ENCODE measurements at places on chromosomes 2 and 18.

DNA sequence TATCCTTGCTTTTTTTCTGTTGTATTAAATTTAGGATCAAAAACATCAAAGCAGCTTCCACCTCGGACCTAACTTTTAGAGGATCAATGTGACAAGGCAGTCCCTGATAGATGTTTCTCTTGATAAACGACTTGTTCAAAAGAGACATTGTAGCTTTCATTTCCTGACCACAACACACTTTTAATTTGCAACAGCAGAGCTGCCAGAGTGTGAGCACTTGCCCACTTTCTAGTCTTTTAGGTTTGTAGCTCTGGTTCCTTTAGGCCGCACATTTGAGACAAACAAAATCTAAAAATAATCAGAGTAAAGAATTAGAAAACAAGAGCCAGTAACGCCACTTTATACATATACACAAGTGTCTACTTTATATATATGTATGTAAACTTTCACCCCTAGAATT lies 3.1 kb downstream of the FIGN start:
- DNase-seq = no peak

- DNase-seq = no peak
Measured at GRCh38 chr2:53668624-53669026, 99.0 kb upstream of the CHAC2 start.

GRCh38 chr2:88967844-88968243 lies 276.4 kb downstream of the RPIA start:
- DNase-seq = no peak

GRCh38 chr2:237264480-237265219 lies 149.3 kb downstream of the COL6A3 start:
- no peak for DNase-seq

DNA sequence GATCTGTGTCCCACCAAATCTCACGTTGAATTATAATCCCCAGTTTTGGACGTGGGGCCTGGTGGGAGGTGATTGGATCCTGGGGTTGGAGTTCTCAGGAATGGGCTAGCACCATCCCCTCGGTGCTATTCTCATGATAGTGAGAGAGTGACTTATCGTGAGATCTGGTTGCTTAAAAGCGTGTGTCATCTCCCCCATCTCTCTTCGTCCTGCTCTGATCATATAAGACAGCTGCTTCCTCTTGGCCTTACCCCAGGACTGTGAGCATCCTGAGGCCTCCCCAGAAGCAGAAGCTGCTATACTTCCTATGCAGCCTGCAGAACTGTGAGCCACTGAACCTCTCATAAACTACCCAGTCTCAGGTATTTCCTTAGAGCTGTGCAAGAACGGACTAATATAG lies 163.7 kb upstream of the NDUFV2 start:
- no peak for DNase-seq

- no peak for DNase-seq
Measured at GRCh38 chr2:112151701-112152440, 13.7 kb downstream of the FBLN7 start.

DNA sequence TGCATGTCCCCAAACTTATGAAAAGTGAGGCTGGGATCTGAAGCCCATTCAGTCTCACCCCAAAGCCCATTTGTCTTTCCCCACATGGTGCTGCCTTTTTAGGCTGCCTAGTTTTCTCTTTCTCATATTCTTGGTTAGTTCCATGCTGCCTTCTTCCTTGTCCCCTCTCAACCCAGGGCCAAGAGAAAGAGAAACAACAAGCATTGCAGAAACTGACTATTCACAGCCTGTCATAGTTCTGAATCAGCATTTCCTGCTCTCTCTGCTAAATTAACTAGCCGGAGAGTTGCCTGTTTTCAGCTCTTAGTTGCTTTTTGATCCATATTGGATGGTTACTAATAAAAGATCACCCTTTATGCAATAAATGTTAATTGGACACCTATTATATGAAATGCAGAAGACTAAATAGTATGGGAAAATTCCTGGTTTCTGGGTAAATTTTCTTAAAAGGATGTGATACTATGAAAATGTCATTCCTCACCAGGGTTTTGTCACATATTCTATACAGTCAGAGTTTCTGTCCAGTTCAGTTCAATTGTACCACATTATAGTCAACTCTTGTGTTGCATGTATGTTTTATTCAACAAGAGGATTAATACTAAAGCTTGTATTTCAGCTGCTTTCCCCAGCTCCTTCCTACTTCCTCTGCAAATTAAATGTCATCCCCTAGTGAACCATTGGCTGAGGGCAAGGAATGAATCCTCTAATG lies 246.5 kb downstream of the GALR1 start:
- DNase-seq = no peak

GRCh38 chr2:229612384-229612971 lies 101.9 kb downstream of the DNER start:
- DNase-seq = no peak

- DNase-seq = no peak
Measured at GRCh38 chr2:175734686-175735085, 267.4 kb downstream of the LNPK start.

DNA sequence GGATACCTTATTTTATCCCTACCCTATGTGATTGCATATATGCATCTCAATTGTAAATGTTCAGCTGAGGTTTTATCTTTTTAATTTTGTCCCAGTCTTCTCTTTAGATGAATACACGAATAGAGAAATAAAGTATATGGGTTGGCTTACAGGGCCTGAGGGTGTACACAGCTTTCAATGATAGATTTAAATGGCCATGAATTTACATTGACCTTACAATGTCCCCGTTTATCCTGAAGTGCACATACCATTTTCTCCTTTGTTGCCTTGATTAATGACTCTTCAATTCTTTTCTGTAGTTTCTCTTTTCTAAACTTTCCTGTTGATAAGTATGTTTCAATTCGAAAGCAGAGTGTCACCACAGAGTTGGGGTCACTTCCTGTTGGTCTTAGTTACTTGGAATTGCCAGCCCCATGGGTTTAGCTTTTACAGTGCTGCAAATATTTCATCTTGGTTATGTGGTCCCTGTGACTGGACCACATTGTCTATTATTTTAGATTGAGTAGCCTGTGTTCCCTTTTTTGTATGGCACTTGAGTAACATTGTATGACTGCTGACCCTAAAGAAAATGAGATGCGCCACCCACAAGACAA lies 1616.3 kb upstream of the ACVR2A start:
- DNase-seq = no peak

GRCh38 chr2:214320211-214320610 lies 90.6 kb upstream of the VWC2L start:
- DNase-seq = no peak

DNA sequence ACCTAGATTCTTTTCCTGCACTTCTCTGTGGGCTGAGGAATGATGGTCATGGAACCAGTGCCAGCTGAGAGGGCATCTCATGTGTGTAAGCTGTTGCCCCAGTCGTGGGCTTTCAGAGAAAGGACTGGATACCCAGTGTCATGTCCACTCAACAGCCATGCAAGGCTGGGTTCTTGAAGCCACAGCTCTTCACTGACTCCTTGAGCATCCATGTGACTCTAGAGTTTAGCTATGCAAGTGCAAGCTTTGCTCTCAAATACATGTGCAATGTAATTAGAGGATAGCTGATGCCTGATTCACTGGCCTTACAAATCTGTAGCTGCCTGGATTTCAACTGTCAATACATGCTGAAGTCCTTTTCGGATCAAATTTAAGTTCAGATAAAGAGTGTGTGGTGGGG lies 46.8 kb upstream of the EML6 start:
- DNase-seq = no peak

GRCh38 chr2:135256531-135257260 lies 204.6 kb downstream of the RAB3GAP1 start:
- no peak for DNase-seq

- no peak for DNase-seq
Measured at GRCh38 chr18:58847383-58848071, 17.1 kb upstream of the ZNF532 start.

DNA sequence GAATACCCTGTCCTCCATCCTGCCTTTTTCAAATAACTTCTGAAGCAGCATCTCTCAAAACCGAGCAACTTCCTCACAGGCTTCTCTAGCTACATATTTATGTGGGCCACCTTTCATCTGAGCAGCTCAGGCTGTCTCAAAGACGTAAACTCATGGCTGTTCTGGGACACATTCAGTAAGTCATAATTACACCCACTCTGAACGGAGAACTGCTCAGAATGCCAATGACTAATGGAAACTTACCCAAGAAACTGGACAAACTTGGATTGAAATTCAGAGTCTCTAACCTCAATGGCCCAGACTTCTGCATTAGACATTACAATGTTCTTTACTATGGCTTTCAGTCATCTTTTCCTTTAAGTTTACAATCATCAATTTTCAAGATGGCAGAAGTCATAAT lies 145.2 kb downstream of the RAD51AP2 start:
- no peak for DNase-seq

DNA sequence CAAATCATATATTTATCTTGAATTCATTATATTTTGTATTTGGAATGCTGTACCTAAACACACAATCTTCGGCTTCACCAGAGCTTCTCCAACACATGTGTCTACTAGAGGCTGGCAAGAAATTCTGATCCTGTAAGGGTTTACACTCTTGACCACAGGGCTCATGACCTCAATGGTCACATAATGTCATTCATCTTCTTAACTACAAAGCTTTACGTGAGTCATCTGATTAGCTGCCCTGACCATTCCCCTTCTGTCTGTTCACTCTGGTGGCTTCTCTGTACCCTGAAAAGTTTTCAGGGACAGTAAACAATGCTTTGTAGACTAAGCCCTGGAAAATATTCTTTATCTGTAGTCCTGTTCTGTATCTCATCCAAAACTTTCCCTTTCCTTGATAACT lies 423.9 kb downstream of the CMPK2 start:
- no peak for DNase-seq

- no peak for DNase-seq
Measured at GRCh38 chr2:237629739-237630138, 2.4 kb downstream of the LRRFIP1 start.

- no peak for DNase-seq
Measured at GRCh38 chr2:126059379-126059778, 596.6 kb upstream of the GYPC start.

- DNase-seq = no peak
Measured at GRCh38 chr2:169361706-169362117, 622 bp downstream of the LRP2 start.

DNA sequence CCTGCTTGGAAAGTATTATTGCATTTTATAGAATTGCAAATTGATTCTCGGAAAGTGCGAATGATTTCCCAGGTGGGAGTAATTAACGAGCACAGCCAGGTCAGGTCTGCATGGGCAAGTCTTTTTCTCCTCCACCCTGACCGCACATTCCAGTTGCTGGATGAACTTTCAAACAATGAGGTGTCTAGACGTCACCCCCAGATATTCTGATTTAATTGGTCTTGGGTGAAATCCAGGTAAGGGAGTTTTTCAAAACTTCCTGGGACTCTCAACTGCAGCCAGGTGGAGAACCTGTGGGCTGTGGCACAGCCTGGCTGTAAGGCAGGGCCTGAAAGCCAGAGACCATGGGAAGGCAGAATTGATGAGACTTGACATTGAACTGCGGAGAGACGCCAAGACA lies 15.9 kb upstream of the RNF152 start:
- no peak for DNase-seq

DNA sequence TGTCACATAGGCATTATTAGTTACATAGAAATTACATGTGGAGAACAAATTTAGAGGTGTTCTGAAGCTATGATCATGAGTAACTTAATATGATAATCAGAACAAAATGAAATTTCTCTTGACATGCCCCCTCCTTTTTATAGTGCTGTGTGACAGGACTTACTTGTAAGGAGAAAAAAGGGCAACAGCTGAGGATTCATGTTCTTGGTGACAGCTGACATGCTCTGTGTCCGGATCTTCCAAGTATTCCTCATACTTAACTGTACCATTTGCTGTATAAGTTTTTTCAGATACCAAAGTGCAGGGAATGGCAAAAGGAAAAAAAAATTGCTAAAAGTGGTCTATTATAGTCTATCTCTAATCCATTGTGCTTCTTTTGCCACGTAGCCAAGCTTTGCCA lies 3.5 kb upstream of the MYL1 start:
- no peak for DNase-seq

DNA sequence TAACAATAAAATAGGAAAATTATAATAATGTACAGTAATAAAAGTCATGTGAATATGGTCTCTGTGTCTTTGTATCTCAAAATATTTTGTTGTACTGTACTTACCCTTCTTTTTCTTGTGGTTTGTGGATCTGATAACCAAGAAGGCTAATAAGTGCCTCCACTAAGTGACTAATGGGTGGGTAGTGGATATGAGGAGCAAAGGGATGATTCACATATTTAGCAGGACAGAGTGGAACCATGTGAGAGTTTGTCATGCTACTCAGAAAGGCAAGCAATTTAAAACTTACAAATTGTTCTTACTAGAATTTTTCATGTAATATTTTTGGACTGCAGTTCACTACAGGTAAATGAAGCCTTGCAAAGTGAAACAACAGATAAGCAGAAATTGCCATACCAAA lies 1241.2 kb upstream of the CDH2 start:
- no peak for DNase-seq

- no peak for DNase-seq
Measured at GRCh38 chr2:162212366-162212765, 30.9 kb downstream of the FAP start.

DNA sequence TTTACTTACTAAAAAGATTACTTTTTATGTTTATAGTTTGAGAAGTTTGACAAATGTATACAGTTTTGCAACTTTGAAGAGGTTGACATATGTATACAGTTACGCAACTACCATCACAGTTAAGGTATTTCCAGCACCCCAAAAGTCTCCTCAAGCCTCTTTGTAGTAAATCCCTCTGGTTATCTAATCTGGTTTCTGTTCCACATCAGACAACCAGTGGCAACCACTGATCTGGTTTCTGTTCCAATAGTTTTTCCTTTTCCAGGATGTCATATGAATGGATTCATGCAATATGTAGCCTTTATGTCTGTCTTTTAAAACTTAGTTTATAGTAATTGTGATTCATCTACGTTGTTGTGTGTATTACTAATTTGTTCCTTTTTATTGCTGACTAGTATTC lies 23.5 kb downstream of the IFIH1 start:
- DNase-seq = no peak

DNA sequence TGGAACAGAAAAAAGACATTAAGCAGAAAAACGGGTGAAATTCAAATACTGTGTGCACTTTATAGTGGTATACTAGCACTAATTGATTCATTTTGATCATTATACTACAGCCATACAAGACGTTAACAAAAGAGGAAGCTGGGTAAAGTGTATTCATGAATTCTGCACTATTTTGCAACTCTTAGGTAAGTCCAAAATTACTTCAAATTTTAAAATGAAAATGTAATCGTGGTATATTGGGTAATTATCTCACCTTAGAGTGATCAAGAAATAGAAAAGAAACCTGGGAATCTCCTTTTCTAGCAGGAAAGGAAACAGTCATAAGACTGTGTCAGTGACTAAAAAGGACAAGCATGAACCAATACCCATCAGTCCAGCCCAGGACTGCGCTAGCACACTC lies 5.4 kb downstream of the TGFBRAP1 start:
- no peak for DNase-seq

- no peak for DNase-seq
Measured at GRCh38 chr2:220065581-220065980, 438.2 kb downstream of the SLC4A3 start.

DNA sequence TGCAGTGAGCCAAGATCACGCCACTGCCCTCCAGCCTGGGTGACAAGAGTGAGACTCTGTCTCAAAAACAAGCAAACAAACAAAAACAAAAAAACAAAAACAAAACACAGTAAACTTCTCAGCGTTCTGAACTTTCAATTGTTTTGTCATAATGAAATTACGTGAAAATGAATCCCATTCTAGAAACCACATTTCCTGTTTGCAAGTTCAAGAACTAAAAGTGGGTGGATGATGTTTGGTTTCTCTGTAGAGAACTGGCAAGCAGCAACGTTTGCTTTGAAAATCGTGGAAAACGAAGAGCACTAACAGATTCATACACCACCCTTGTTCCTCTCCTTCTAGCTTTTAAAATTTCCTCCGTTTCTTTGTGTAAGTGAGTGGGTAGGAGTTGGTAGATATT lies 226.1 kb upstream of the LYPD1 start:
- DNase-seq = no peak
